ENCODE measurements at places on chromosomes 5 and 9.

GRCh38 chr5:179033004-179033580 is 9.5 kb downstream of the ZNF879 start:
- no peak for DNase-seq

GRCh38 chr9:23638837-23639426 is 187.1 kb downstream of the ELAVL2 start:
- DNase-seq = no peak

DNA sequence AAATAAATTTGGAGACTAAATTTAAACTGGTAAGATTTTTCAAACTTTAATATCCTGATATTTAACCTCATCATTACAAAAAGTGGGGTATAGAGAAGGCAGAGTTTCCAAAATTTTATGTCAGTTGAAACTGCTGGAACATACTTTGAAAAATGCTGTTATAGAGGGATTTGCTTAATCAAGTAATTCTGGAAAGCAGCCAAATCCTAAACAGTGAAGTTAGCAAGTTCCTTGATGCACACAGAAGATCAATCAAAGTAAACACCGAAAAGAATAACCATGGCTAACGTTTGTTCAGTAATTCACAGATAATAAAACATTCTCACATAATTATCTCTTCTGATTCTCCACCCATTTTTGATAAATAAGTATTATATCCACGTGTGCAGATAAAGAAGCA is 8.1 kb upstream of the PRR16 start:
- DNase-seq = no peak

DNA sequence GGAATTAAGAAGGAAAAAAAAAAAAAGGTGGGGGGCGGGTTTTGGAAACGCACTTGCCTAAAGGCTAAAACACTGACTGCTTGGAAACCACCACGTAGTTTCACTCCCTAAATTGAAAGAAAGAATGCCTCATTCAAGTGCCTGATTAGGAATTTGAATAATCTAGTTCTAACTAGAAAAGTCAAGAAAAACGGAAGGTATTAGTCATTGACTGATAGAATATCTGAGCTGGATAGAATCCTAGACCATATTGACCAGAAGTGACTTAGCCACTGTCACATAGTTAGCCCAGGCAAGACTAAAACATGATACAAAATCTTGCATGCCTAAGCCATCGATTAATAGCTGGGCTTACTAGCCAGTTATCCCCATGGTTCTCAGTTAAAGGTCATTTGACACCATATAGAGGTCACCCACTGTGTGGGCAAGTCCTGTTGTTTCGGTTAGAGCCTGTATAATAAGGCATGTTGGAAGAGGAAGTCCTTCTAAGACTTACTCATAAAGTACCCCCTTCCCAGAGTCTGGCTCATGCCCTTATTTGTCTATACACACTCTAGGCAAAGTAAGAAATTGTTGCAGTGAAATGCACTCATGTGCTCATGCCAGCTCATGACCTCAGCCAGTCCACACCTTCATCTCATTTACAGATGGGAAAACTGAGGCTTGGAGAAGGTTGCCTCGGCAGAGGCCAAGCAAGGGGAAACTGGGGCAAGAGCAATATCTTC is 40.2 kb downstream of the SH3RF2 start:
- DNase-seq = no peak

DNA sequence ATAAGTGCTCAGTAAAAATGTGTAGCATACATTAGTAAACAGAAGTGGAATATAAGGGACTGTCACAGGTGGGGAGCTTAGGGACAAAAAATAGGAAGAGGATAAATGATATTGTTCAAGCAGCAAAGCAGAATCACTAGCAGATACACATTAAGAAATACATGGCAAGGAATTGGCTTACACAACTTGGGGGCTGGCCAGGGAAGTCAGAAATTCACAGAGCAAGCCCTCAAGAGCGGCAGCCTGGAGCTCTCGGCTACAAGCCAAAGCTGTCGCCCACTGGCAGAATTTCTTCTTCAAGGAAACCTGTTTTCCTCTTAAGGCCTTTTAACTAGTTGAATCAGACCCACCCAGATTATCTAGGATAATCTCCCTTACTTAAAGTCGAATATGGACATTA is 73.0 kb upstream of the SMIM23 start:
- DNase-seq = no peak

DNA sequence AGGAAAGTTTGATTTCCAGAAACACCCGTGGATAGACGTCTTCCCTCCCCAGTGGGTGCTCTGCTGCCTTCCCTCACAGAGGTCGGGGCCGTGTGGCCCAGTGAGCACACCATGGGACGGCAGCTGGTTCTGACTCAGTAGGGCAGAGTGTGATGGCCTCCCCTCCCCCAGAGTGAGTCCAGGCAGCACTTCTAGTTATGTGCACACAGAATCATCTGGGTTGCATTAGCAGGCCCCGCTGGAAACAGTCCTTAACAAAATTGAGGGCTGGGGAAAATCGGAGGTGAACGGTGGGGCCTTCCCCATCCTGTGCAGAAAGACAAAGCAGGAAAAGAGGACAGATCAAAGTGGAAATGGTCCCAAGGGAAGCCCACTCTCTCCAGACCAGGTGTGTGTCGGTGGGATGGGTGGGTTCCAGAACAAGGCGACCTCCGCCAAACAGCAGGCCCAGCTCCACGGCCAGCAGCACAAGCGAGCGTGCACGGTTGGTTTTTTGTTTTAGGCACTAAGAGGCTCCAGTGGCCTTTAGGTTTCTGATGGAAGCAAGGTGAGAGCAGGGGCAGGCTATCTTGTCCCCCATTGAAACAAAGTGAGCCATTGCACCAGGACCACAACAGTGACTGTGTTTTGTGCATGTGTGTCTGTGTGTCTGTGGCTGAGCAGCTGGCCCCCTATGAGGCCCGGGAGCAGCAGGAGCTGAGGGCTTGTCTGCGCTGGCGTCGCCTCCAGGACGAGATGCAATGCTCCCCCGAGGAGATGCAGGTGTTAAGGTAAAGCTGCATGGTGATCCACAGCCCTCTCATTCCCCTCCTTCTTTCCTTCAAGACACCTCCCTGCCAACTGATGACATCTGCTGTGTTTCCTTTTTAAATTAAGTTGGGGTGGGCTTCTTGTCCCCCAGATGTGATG is 201.5 kb downstream of the AOPEP start:
- no peak for DNase-seq

- no peak for DNase-seq
Observed at GRCh38 chr5:112106878-112107277, 312.2 kb downstream of the EPB41L4A start.

DNA sequence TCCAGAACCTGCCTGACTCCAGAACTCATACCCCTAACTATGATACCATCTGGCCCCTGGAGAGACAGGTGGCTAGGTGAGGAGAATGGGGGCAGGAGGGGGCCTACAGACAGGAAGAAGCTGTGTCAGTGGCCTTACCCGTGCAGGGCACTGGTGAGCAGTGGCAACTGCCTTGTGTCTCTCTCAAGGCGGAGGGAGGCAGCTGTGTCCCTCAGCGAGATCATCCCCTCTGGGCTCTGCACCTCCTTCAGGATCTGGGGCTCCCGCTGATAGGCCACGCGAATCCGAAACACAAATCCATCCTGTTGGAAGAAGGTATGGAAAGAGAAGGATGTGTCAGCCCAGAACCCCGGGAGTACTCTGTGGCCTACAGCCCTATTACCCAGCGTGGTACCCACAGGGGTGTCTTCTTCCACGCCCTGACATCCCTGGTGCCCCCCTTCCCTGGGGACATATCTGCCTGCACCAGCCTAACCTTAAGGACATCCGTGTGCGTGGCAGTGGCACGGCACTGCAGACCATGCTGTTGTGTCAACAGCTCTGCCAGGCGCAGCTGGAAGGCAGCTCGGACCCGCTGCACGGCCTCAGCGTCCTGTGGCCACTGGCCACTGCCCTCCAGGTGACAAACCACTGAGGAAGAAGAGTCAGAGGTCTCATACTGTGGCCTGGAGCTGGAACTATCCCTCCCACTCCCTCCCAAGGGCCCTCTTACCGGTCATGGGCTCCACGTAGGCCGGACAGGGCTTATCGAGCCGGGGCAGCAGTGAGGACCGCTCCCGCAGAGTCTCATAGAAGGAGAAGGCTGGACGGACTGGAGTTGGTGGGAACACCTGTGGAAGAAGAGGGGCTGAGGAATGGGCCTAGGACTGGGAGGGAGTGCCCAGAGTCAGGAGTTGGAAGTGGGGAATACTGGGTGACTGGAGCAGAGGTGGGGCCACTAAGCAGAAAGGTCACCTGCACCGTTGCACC is 7.8 kb downstream of the NOL6 start:
- no peak for DNase-seq

DNA sequence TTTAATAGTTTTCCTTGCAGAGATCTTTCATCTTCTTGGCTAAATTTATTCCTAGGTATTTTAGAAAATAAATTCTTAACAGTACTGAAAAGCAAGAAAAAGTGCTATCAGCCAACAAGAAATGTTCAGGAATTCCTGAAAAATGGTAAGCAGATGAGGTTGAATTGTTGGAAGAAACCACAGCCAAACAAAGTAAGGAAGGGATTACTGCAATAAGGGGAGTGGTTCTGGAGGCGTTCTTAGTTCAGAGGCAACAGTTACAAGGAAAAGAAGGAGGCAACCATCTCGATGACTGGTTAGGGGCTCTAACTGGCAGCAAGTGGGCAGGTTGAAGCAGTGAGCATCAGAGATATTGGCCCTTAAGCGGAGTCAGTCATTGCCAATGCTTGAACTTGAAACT is 12.8 kb upstream of the OR13J1 start:
- no peak for DNase-seq

- no peak for DNase-seq
Observed at GRCh38 chr9:133777068-133777791, 39.1 kb upstream of the SARDH start.

- no peak for DNase-seq
Observed at GRCh38 chr5:110896901-110897300, 158.1 kb downstream of the SLC25A46 start.

DNA sequence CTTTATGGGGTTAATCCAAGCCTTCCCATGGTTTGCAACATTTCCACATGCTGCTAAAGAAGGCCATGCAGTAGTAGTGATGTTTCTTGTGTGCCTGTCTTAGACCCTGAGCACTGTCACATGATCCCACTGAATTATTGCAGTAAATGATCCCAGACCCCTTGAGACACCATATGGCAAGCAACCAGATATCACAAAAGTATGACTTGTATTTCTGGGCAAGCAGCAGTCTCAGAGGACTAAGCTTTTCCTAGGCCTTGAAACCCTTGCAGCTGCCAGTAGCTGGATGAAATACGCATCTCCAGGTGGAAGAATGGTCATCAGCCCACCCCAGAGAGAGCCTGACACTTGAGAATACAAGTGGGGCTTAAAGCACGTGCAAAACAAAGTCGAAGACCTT is 41.8 kb downstream of the CDO1 start:
- no peak for DNase-seq

- DNase-seq = no peak
Observed at GRCh38 chr5:75566710-75567309, 44.4 kb upstream of the ANKDD1B start.

DNA sequence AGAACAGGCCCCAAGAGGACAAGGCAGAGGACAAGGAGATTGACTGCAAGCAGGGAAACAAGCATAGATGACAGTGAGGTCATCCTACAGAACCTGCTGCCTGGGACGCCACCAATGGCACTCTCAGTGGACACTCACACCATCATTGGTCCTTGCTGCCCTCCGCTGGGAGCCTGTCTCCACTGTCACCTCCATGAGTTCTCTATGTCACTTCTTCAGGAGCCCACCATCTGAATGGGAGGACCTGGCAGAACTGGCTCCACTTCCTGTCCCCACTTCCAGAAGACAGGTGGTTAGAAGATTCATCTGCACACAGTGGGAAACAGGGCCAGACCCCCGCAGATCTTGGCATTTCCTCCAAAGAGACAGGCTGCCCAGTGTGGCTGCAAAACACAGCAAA is 188.9 kb downstream of the HSD17B3 start:
- DNase-seq = no peak

GRCh38 chr9:137506274-137506673 is 43.9 kb downstream of the PNPLA7 start:
- no peak for DNase-seq

DNA sequence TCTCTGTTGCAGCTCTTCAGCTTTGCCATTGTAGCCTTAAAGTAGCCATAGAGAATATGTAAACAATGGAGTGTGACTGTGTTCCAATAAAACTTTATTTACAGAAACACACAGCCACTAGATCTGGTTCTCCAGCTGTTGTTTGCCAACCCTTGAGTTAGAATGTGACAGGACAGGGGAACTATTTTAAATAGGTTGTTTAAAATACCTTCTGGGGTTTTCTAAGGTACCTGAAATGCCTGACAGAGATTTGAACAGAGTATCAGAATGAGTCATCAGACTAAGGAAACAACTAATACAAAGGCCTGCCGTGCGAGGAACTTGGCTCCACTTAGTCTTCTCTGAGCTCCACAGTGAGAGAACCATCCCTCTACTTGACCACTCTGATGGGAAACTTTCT is 85.4 kb downstream of the HSD17B4 start:
- DNase-seq = no peak

DNA sequence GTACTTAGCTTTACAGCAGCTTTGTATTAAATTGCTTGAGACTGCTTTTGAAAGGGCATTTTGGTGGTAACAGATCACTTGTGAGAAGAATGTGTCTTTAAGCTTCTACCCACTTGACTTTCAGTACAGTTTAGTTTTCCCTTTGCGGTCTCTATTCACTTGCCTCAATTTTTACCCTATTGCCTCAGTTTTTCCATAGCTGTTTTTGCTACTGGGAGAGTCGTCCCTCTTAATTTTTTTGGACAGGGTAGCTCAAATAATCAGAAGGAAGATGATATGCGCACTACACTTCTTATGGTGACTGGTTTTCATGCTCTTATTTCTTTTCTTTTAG is 18.8 kb downstream of the UGCG start:
- DNase-seq = no peak

DNA sequence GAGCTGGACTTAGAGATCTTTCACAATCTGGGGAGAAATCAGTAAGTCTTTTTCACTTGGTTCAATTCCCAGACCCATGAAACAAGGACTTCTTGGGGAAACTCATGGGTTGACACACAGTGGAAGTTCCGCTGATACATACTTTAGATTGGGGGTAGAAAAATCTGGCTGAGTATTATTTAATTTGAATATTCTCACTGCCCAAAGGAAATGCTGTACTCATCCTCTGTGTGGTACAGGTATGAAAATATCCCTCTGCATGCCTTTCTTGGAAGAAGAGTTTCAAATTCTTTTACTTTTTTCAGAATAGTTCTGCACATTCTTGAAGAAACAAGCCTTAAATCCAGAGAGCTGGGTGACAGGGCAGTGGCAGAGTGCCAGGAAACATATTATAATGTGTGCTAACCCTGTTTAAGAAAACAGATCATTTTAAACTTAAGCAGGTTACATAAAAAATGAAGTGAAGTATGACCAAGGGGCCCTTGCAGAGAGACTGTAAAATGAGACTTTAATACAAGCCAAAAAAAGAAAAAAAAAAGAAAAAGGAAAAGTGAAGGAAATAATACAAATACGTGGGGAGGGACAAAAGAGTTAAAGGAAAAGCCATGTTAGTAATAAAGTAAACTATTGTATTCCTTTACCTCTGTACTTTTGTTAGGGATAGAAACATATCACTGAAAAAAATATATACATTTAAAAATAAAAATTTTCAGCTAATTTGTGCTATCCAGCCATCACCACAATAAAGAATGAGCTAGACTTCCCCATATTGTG is 173.4 kb upstream of the NR3C1 start:
- no peak for DNase-seq

- DNase-seq = no peak
Observed at GRCh38 chr9:92655896-92656536, 13.9 kb downstream of the IPPK start.

Measured in NCI-H748 treated with DMSO at 0.1 percent for 48 hours (cell line).